H4 (cell line): ENCODE measurements at places on chromosomes 4 and X. TPM values are rescaled to one million over a fixed set of nuclear protein-coding genes. Genes with fewer than 3 reads are reported as not detected.
A peak's percentile ranks its signal among the peaks of the same experiment; 100 is the strongest.

Gene RNF113A
- 27.4 and 27.5 TPM in 2 replicates for total RNA-seq

DNA sequence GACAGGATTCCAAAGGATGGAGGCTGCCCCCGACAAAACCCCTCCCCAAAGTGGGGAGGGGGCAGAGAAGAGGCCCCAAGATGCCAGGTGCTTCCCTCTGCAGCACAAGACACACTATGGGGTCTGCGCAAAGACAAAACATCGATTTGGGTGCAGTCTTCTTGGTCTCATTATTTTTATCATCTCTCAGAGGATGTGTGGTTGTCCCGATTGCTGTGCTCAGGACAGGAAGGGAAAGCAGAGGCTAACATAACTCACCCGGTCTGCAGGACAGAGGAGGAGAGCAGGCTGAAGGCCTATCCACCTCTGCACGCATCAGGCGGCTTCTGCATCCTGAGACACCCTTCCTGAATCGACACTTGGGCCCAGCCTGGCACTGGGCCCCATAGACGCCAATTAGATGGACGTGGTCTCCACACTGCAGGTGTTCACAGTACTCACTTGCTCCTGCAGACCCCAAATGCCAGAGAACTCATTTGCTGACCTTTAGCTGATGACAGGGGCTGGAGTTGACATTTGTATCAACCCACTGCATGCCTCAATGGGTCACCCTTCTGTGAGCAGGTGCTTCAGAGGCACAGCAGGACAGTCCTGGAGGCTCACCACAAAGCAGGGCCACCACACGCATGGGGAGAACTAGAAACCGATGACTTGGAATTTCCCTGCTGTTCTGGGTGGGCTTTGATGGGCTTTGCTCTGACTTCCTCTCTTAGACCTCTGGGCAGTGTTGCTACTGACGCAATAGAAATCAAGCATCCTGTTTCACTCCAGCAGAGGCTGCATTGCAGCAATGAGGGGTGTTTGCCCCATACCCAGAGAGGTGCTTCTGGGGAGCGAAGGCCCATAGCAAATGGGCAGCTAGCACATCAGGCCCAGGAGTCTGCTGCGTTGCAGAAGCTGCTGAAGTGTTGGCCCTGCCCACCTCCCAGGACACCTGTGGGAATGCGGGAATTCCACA is 96.3 kb upstream of the ENPP6 start:
- DNase-seq: no peak

- no peak for DNase-seq
These were observed 73.7 kb upstream of the DUSP21 start for GRCh38 chrX:44770121-44770520.

Gene GAGE12H
- total RNA-seq: not detected in 2 replicates

- no peak for DNase-seq
These were observed 45.2 kb upstream of the BMP15 start for GRCh38 chrX:50865311-50865710.

Gene SYN1
- not detected in 2 replicates for total RNA-seq

Gene C1QTNF7
- not detected in 2 replicates for total RNA-seq

Gene GYPA
- not detected in 2 replicates for total RNA-seq

DNA sequence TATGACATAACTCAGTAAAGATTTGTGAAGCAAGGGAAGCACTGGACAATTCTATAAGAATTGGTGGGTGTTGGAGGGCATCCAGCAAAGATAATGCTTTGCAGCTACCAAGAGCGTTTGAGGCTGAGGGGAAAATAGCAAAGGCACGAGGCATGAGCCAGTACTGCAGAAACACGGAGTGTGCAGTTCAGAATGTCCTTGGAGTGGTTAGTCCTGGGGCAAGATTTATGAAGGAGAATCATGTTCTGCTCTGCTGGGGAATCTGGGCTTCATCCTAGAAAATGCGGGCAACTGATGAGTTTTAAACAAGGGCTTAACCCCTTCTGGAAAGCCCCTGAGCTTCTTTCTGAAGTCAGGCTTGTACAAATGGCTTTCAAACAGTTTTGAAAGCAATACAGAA is 452.5 kb downstream of the IL15 start:
- DNase-seq: no peak

GRCh38 chr4:82954212-82954611 is 53.7 kb downstream of the THAP9 start:
- no peak for DNase-seq

DNA sequence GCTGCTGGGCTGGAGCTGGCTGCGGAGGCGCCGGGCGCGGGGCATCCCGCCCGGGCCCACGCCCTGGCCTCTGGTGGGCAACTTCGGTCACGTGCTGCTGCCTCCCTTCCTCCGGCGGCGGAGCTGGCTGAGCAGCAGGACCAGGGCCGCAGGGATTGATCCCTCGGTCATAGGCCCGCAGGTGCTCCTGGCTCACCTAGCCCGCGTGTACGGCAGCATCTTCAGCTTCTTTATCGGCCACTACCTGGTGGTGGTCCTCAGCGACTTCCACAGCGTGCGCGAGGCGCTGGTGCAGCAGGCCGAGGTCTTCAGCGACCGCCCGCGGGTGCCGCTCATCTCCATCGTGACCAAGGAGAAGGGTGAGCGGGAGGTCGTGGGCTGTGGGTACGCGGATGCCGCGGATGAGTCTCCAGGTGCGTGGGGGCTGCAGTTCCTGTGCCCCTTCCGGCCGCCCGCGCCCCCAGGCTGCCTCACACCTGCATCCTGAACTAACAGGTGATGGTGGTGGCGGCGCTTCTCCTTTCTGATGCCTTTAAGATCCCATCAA is 499 bp downstream of the CYP2U1 start:
- DNase-seq: no peak

- peak; percentile 31 for DNase-seq
These were observed 101.9 kb downstream of the MAML3 start for GRCh38 chr4:140052050-140052449.

Gene HSD17B13
- 4.5 and 7.0 TPM in 2 replicates for total RNA-seq

- DNase-seq: no peak
These were observed 188.9 kb upstream of the IL1RAPL1 start for GRCh38 chrX:28398342-28398741.

GRCh38 chr4:84708406-84709135 is 125.6 kb downstream of the CDS1 start:
- DNase-seq: no peak
